NCI-H510A treated with DMSO at 0.1 percent for 48 hours (cell line): ENCODE measurements at places on chromosomes 3 and 15.

DNA sequence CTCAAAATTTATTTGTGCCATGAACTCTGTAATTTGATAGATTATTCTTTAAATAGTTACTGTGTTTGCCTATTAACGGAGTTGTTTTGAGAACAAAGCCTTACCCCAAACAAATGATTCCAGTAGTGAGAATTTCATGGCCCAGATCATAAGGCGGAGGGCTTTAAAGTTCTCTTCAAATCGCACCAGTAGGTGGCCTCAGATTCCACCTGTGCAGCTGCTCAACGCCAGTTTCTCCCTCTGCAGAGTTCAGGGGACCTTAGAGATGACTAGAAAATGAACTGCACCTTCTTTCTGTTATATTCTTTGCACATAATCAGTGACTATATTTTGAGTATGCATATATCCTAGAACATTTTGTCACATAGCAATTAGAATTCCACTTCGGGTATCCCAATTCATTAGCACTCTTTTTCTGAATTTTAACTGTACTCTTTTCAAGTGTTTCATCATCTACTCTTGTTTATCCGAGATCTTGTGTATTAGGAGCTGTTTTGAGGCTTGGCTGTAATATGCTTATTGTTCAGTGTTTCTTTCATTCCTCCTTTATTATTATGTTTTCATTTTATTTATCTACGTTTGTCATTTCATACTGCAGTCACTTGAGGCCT lies 232.6 kb upstream of the CHRM5 start:
- DNase-seq, result peak; percentile 29

DNA sequence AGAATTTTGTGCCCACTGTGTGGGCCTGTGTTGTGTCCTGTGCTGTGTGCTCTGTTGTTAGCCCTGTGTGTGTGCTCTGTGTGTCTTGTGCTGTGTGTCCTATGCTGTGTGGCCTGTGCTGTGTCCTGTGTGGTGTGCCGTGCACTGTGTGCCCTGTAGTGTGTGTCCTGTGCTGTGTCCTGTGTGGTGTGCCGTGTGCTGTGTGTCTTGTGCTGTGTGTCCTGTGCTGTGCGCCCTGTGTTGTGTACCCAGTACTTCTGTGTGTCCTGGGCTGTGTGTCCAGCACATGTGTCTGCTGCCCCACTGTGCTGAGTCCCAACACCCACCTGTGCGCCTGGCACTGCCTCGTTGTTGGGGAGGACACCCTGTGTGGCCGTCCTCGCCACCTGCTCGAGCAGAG lies 53.2 kb upstream of the CHRNA7 start:
- DNase-seq, result no peak

DNA sequence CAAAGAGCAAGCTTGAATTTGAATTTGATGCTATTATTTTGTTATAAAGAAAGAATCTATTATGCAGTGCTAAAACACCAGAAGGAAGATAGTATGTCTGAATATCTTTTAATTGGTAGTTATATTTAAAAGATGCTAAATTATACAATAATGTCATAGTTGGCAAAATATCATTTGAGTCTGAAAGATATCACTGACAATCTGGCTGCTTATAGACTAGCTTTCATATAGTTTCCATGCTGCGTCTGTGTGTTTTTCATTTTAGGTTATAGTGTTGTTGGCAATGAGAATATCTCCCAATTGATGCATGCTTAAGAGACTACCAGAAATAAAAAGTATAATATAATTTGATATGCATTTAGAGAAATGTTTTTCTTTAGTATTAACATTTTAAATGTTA lies 142.9 kb downstream of the NEO1 start:
- DNase-seq, result no peak

- DNase-seq, result peak; percentile 45
Observed at GRCh38 chr3:79012946-79013362, 754.8 kb downstream of the ROBO1 start.

DNA sequence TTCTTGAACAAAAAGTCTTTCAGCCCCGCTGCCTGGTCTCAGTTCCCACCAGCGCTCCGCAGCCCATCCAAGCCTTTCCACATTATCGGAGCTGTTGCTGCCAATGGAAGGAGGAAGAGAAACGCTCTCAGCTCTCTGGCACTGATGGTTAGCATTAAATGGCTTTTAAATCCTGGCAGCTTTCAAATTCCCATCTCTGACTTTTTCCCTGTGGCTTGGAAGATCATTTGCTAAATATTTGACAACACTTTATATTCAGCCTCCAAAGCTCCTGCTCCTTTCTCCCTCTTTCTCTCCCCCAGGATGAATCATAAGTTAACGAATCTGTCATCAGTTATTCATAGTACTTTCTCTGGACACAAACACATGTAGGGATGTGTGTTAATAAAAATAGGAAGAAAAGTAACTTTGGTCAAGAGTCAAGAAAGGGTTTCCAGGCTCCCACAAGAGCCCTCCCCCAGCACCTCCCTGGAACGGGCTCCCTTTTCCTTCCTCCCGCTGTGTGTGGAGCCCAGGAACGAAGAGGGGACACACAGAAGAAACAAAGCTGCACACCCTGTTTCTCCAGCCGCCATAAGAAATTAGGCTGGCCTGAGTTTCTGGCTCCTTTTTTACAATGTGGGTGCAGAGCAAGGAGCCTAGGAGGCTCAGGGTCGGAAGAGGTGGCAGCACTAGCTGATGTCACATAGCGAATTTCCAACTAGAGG lies 47.6 kb upstream of the TSEN2 start:
- no peak for DNase-seq

DNA sequence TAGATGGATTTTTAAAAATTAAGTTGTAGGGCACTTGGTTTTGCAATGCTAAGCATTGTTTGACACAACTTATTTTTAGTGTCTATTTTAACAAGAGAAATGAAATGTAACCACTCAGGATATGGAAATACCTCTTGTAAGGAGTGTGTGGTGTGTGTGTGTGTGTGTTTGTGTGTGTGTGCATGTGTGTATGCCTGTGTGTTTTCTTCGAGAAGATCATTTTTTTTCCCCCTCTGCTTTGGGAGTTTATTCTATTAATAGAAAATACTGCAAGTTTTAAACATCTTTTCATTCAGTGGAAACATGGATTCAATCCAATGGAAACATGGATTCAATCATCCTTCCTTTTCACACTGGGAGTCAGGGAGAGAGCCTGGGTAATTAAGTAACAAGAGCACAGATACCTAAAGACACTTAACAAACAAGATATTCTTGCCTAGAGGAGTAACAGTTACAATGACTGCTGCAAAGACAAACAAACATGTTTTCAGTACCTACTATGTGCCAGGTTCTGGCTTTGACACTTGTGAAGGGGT lies 567.2 kb upstream of the TBL1XR1 start:
- no peak for DNase-seq

DNA sequence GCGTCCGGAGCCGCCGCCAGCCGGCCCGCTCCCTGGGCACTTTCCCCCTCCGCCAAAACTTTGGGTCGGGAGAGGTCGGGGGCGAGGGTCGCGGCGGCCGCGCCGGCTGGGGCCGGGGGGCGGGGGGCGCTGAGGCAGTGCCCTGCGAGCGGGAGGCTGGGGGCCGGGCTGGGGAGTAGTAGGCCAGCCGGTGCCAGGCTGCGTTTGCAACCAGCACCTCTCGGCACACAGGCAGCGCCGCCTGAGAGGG lies 452 bp downstream of the BBX start:
- no peak for DNase-seq

DNA sequence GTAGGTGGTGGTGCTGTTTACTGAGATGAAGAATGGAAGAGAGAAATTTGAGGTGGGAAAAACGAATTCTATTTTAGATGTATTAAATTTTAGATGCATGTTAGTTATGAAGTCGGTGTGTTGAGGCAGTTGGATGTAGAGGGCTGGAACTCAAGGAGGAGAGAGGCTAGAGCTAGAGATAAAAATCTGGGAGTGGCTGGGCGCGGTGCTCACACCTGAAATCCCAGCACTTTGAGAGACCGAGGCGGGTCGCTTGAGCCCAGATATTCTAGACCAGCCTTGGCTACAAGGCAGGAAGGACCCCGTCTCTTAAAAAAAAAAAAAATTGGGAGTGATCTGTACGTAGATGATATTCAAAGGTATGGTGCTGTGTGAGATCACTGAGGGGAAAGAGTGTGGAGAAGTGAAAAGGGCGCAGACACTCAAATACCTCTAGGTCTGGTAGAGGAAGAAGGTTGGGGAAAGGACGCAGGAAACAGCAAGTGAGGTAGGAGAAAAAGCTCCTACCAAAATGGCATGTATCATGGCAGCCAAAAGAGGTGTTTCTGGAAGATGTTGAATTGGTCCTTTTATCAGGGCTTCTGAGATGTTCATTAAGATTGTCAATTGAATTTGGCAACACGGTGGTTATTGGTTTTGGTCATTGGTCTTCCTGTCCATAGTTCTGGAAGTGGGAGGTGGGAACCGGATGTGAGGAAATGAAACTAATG lies 1.8 kb downstream of the YEATS2 start:
- DNase-seq, result no peak

- DNase-seq, result no peak
Observed at GRCh38 chr3:12934431-12934830, 93.1 kb upstream of the RPL32 start.

DNA sequence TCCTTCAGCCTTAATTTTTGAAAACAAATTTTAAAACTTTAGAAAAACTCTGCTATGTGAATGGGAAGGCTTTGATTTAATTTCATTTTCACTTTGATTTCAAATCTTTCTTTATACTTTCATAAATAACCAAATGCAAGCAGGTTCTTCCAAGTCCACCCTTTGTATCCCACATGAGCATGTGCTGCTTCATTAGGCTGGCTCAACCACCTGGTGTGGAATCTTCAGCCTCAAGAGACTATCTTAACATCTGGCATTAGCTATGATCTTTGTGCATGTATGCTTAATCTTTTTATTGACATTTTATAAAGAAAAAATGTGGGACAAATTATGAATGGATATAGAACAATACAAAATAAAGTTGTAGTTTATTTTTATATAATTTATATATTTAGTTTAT lies 81.8 kb upstream of the MLF1 start:
- DNase-seq, result no peak

DNA sequence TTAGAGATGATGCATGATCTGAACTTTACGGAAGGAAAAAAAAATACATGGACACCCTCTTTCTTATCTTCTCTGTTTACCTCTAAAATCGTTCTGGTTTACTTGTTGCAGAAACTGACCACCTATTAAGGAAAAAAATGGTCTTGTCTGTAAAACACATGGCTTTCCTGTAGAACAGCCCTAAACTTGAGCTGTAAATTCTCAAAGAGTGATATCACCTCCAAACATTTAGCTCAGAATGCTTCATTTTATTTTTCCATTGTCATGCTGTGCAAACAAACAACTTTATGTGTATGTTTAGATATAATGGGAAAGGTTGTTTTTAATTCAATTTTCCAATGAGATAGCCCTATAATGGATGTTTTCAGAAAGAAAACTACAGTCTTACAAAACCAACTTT lies 237.4 kb upstream of the NR2F2 start:
- no peak for DNase-seq

- no peak for DNase-seq
Observed at GRCh38 chr15:64066451-64066850, 20.2 kb upstream of the DAPK2 start.

DNA sequence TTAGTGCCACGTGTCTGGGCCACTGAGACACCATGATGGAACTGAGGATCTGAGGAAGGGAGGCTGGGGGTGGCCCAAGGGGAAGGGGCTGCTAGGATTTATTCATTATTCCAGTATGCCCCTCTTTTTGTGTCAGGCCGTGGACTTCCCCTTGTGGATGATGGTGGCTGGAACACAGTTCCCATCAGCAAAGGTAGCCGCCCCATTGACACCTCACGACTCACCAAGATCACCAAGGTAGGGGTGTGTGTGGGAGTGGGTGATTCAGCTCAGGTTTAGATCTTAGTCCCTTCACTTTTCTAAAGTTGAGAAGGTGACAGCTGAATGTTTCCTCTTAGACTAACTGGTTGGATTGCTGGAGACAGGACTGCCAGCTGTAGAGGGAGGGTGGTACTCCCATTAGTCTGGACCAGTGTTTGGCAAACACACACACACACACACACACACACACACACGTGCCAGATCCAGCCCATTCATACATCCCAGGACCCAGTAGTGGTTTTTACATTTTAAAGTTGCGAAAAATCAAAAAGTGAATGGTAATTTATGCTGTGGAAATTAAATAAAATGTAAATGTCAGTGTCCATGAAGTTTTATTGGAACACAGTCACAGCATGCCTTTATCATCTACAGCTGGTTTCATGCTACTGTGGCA lies 11.4 kb downstream of the EIF4G1 start:
- DNase-seq, result no peak

DNA sequence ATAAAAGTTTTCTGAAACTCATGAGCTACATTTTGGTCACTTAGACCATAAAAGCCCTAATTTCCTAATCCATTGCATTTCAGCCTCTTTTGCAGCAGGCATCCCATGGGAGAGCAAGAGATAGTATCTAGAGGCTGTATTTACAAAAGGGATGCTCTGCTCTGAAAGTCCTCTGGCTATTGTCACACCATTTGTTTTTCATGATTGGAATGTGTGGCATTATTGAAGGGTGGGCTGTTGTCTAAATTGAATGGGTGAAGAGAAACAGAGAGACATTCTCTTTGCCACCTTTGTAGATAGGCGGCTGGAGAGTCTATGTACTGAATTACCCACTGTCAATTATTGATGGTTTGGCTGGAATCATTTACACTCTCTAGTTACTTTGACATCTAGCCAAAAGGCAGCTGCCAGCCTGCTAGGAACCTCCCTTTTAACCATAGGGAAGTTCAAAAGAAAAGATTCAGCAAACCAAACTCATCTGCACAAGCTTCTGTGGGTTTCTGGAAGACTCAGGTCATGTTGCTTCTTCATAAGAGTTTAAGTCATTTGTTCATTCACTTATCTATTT lies 89.8 kb upstream of the RARB start:
- no peak for DNase-seq

- DNase-seq, result no peak
Observed at GRCh38 chr15:29035336-29036285, 149.8 kb downstream of the APBA2 start.

- no peak for DNase-seq
Observed at GRCh38 chr15:22936577-22937472, 43.3 kb downstream of the CYFIP1 start.

- DNase-seq, result no peak
Observed at GRCh38 chr3:138219255-138219654, 32.2 kb downstream of the ARMC8 start.

DNA sequence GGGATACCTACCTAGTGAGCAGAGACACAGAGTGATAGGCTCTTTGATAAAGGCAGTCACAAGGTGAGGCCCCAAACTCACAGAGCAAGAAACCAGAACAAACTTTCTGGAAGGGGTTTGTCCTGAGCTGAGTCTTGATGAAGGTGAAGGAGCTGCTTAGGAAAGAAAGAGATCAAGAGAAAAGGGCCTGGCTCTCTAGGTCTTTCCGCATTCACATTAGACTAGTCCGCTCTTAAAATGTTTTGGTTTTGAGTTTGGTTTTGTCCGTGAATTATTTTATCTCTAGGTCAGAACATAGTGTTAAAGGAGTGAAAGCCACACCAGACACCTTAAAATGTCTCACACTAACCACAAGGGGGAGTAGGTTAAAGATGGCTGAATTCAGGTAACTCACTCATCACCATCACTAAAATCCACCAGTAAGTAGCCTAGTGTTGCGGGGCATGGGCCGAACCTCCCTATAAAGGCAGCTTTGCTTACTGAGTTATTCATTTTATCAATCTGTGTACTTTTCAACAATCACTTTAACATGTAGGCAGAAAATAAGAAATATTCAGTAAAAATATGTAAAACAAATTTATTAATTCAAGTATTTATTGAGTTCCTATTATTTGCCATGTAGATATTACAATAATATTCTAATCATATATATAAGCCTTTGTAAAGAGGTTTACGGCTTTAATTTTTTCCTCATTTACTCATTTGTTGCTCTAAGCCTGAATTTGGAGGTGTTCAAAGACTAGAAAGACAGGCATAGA lies 121.5 kb upstream of the TSC22D2 start:
- peak; percentile 38 for DNase-seq
